ENCODE measurements at places on chromosomes 4 and X. TPM values are rescaled to one million over a fixed set of nuclear protein-coding genes. Genes with fewer than 3 reads are reported as not detected.

FRG2 gene
- not detected for total RNA-seq

EDA2R gene
- 35.0 TPM for total RNA-seq

STPG2 gene
- total RNA-seq, result 1.2 TPM

EREG gene
- total RNA-seq, result 5.3 TPM

NPY2R gene
- not detected for total RNA-seq

ERCC6L gene
- 1.1 TPM for total RNA-seq

NAA11 gene
- not detected for total RNA-seq

XAGE3 gene
- 0.54 TPM for total RNA-seq

UBA1 gene
- total RNA-seq, result 197 TPM

BEX2 gene
- 2.1 TPM for total RNA-seq

USP17L19 gene
- total RNA-seq, result not detected

ABLIM2 gene
- under 0.01 TPM for total RNA-seq

All from placental epithelial cell (primary cell).